ENCODE measurements at places on chromosomes 6 and 20.
A peak's percentile ranks its signal among the peaks of the same experiment; 100 is the strongest.

- DNase-seq, result no peak
Observed at GRCh38 chr6:46651816-46652215, 802 bp downstream of the CYP39A1 start.

DNA sequence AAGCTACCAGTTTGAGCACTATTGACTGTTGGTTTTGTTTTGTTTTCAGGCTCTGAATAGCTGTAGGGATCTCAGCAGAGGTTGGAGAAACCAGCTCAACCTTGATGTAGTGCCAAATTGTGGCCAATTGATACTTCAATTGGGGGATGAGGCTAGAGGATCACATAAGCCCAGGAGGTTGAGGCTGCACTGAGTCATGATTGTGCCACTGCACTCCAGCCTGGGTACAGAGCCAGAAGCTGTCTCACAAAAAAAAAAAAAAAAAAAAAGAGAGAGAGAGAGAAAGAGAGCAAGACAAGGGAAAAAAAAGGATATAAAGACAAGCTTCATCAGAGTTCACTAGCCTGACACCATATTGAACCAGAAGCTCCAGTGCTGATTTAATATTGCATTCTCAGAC is 702.1 kb downstream of the FRK start:
- no peak for DNase-seq

DNA sequence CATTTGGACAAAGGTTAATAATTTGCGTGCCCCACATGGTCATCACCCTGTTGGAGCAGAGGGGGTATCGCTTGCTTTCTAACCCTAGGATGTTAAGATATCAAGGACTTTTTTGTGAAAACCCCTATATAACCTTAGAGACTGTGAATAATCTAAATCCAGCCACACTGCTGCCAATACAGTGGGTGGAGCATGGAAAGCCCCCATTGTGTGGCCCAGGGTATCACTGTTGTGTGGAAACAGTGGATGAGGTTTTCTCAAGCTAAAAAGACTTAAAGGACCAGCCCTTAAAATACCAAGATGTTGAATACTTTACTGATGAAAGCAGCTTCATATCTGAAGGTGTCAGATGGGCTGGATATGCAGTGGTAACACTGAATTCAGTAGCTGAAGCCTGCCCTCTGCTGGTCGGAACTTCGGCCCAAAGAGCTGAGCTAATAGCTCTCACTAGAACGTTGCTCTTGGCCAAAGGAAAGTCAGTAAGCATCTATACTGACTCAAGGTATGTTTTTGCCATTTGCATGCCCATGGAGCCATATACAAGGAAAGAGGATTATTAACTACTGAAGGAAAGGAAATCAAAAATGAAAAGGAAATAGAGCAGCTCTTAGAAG is 695.2 kb downstream of the PHF3 start:
- DNase-seq, result peak; percentile 23

GRCh38 chr6:53862662-53863462 is 68.1 kb downstream of the LRRC1 start:
- no peak for DNase-seq

GRCh38 chr6:6901205-6901719 is 206.5 kb upstream of the RREB1 start:
- no peak for DNase-seq

DNA sequence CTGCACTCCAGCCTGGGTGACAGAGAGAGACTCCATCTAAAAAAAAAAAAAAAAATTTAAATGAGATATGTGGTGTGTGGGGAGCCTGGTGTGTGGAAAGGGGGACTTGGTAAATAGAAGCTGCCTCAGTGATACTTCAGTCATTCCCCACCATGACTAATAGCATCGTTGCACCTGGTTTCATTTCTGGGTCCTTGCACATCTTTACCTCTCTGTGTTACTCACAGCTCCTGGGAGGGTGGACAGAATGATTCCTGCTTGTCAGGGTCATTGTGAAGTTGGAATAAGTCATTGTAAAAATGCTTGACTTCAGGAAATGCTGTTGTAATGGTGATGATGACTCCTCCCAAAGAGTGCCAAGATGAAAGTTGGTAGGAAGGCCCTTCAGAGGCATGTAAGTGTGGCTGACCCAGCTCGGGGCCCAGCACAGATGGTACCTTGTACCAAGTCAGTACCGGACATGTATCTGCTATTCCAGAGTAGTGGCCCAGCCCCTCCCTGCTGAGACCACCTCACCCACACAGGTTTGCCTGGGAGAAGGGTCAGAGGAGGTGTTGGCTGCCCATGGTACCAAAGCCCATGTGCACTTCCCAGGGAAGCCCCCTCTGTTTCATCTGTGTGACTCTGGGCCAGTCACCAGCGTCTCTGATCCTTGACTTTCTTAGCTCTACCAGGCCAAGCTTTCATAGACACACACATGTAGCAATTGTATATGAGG is 48.4 kb downstream of the PLAGL2 start:
- no peak for DNase-seq

GRCh38 chr6:11750682-11751081 is 27.9 kb downstream of the ADTRP start:
- DNase-seq, result no peak

Data from NK-92 treated with Interleukin-12 subunit alpha and Interleukin-12 subunit beta, amount 100 ng/mL, for 24 hours (cell line).